IMR-90 (cell line): ENCODE measurements at places on chromosomes 16 and 17. TPM values are rescaled to one million over a fixed set of nuclear protein-coding genes. Genes with fewer than 3 reads are reported as not detected.

The RAB11FIP4 gene
- 1.1 and 1.4 TPM in 2 replicates for total RNA-seq

The TAT gene
- not detected in 2 replicates for total RNA-seq

DNA sequence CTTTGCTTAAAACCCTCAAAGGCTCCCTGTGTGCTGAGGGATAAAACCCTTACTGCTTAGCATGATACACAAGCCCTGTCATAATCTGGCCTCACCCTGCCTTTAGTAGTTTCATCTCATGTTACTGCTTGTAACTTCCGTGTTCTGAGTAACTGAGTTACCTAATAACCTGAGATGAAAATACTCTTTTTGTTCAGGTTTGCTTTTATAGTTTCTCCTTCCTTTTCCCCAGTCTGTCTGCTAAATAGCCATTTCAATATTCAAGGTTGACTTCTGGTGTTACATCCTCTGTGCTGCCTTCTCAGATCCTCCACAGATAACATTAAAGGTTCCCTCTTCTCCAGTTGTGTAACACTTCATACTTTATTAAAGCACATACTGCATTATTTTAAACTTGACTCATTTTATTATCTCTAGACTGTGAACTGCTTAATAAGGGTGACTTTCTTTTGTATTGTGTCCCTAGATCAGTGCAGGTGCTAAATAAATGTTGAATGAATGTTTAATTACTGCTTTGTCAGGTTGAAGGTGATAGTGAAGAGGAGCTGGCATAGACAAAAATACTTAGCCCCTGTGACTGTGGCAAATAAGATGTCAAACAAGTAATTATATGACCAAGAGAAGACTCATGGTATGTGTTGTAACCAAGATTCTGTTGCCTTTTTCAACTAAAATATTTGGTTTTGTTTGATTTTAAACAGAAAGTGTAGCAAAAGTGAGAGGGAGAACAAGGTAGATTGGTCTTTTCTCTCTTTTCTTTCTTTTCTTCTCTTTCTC lies 47.8 kb downstream of the NFAT5 start:
- peaks cover 8% of the 10 kb centered on the region for H3K36me3 ChIP-seq
- no peak overlapping the region for H3K4me3 ChIP-seq
- H3K27me3 ChIP-seq: no peaks in the 10 kb centered on the region
- no peak overlapping the region for H3K27ac ChIP-seq

DNA sequence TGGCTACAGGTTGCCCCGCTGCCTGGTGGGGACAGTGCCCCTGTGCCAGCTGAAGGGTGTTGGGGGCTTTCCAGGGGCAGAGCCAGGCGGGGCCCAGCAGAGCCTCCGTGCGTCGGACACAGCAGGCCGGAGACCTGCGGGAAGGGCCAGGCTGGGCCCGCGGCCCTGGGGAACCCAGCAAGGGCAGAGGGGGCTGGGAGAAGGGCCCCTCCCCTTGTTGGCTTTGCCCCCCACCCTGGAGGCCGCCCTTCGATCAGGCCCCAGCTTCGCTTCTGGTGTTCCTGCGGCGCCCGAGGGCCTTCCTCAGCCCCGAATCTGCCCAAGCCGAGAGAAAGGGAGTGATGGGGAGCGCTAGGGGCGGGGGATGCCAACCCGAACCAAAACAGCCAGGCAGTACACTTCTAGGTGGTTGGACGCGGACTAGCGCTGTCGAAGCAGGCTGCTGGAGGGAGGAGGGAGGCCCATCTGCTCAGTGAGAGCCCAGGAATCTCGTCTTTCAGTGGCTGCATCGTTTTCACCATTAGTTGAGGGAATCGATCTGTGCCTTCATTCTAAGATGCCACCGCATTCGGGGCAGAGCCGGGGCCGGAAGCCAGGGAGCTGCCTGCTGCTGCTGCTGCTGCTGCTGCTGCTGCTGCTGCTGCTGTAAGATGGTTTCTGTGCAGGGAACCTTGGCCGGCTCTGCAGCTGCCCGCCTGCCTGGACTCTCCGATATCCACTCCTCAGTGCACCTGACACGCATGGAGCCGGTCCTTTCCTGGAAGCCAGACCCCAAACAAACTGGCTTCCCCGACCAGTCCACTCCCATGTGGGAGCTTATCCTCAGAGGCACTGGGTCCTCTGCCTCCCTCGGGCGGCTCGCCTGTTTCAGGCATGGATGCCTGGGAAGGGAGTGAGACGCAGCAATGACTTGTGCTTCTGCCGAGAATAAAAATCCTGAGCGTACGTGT lies 1.7 kb downstream of the JPH3 start:
- no peak overlapping the region for H3K4me3 ChIP-seq
- no peak for DNase-seq
- no peaks in the 10 kb centered on the region for H3K4me1 ChIP-seq
- no peak overlapping the region for H3K27ac ChIP-seq
- H3K36me3 ChIP-seq: no peaks in the 10 kb centered on the region
